ENCODE measurements at places on chromosomes 1 and 21. TPM values are rescaled to one million over a fixed set of nuclear protein-coding genes. Genes with fewer than 3 reads are reported as not detected.
A peak's percentile ranks its signal among the peaks of the same experiment; 100 is the strongest.

DNA sequence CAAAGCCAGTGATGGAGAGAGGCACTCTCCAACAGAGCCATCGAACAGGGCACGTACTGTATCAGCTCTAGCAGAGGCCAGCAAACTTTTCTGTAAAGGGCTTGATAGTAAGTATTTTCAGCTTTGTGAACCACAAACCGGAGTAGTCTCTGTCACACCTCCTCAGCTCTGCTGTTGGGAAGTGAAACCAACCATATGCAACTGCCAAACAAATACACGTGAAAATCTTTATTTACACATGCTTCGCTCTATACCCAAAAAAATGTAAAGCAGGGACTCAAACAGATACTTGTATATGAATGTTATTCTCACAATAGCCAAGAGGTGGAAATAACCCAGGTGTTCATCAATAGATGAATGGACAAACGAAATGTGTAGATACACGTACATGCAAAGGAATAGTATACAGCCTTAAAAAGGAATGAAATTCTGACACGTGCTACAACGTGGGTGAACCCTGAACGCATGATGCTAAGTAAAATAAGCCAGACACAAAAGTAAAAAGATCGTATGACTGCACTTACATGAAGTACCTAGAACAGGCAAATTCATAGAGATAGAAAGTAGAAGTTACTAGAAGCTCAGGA, 39.0 kb downstream of the SETD4 start:
- no peak for DNase-seq
- H3K27me3 ChIP-seq: no peaks in the 10 kb centered on the region
- no peak overlapping the region for H3K27ac ChIP-seq
- no peak overlapping the region for H3K4me3 ChIP-seq
- peaks cover 2% of the 10 kb centered on the region for H3K36me3 ChIP-seq
- H3K4me1 ChIP-seq: no peaks in the 10 kb centered on the region

DNA sequence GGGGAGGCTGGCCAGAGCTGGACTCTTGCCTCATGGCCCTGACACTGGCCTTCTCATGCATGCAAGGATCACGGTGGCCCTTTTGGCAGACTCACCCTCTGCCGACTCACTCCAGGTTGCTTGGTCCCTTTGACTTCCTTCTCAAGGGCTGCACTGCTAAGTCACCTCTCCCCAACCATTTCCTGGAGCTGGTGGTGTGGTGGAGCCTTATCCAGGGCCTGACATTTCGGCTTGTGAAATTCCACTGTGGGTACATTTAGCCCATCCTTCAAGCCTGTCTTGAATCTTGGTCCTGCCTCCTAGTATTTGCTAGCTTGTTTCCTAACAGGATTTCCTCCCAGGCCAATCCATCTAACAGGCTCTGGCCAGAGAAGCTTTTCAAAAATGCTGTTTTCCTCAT, 52.6 kb upstream of the JUN start:
- H3K36me3 ChIP-seq: no peaks in the 10 kb centered on the region
- no peak overlapping the region for H3K27ac ChIP-seq
- DNase-seq: no peak
- peaks cover 19% of the 10 kb centered on the region for H3K27me3 ChIP-seq
- H3K4me3 ChIP-seq: no peak overlapping the region
- no peaks in the 10 kb centered on the region for H3K4me1 ChIP-seq

GRCh38 chr21:25467896-25468295, 139.4 kb downstream of the MRPL39 start:
- no peaks in the 10 kb centered on the region for H3K4me1 ChIP-seq
- H3K4me3 ChIP-seq: no peak overlapping the region
- DNase-seq: no peak
- H3K36me3 ChIP-seq: no peaks in the 10 kb centered on the region
- no peaks in the 10 kb centered on the region for H3K27me3 ChIP-seq
- H3K27ac ChIP-seq: no peak overlapping the region

GRCh38 chr1:191674626-191675179, 483.6 kb upstream of the RGS18 start:
- H3K36me3 ChIP-seq: no peaks in the 10 kb centered on the region
- no peak overlapping the region for H3K4me3 ChIP-seq
- no peak overlapping the region for H3K27ac ChIP-seq
- H3K4me1 ChIP-seq: no peaks in the 10 kb centered on the region
- no peak for DNase-seq

- H3K36me3 ChIP-seq: peaks cover 8% of the 10 kb centered on the region
- peaks cover 2% of the 10 kb centered on the region for H3K4me1 ChIP-seq
- no peak overlapping the region for H3K4me3 ChIP-seq
- H3K27ac ChIP-seq: no peak overlapping the region
Observed at GRCh38 chr1:26570287-26570686, 40.7 kb downstream of the RPS6KA1 start.

- H3K36me3 ChIP-seq: no peaks in the 10 kb centered on the region
- H3K4me1 ChIP-seq: no peaks in the 10 kb centered on the region
- H3K27me3 ChIP-seq: peaks cover 19% of the 10 kb centered on the region
- H3K27ac ChIP-seq: no peak overlapping the region
- no peak overlapping the region for H3K4me3 ChIP-seq
Observed at GRCh38 chr1:12152113-12152891, 14.5 kb upstream of the TNFRSF1B start.

- H3K4me3 ChIP-seq: no peak overlapping the region
- H3K27ac ChIP-seq: no peak overlapping the region
- peaks cover 13% of the 10 kb centered on the region for H3K4me1 ChIP-seq
Observed at GRCh38 chr1:68178821-68179490, 53.4 kb downstream of the WLS start.

DNA sequence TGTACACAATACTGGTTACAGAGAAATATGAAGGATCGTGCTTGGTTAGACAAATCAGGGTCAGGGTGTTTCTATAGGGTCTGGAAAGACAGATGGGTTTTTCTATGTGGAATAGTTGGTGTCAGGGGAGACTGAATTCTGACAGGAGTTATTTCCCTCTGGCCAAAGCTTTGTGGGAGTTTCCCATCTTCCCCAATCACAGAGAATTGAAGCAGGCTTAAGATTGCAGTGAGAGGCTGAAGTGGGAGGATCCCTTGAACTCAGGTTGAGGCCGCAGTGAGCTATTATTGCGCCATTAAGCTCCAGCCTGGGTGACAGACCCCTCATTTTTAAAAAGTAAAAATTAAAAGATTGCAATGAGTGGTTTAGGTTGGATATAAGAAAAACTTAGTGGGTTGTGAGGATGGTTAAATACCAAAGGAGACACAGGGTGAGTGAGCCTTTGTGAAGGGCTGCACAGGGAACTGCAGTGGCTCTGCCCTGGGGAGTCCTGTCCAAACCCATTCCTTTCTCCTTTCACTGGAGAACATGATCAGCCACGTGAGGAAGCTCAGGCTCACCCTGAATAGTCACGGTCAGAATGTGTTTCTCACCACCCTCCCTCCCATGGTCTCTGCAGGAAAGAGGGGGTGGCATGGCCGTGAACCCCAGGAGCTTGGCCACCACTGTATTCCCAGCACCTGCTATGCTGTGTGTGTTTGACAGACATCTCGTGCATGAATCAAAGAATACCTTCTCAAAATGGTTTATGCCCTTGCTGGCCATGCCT, 101.2 kb downstream of the INTS7 start:
- H3K4me1 ChIP-seq: peaks cover 22% of the 10 kb centered on the region
- DNase-seq: no peak
- no peak overlapping the region for H3K4me3 ChIP-seq
- H3K27me3 ChIP-seq: no peaks in the 10 kb centered on the region
- no peaks in the 10 kb centered on the region for H3K36me3 ChIP-seq
- H3K27ac ChIP-seq: peak overlapping the region; percentile 73

DNA sequence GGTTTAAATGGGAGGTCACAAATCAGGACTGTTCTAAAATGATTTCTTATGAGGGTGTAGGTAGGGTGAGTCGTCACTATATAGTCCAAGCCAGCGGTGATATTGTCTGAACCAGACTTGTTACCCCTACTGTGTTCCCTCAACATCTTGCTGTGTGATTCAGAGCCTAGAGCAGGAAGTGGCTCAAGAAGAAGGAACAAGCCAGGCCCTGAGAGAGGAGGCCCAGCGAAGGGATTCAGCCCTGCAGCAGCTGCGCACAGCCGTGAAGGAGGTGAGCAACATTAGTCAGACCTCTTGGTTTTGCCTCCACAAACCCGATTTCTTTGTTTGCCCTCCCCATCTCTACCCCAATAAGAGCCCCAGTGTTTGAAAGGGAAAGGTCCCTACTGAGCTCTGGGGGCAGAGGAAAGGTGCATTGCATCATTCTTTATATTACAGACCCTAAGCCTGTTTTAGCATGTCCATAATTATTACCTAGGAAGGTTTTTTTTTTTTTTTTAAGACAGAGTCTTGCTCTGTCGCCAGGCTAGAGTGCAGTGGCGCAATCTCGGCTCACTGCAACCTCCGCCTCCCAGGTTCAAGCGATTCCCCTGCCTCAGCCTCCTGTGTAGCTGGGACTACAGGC, 5.0 kb upstream of the SH3BGRL3 start:
- H3K27me3 ChIP-seq: no peaks in the 10 kb centered on the region
- H3K27ac ChIP-seq: no peak overlapping the region
- H3K4me3 ChIP-seq: no peak overlapping the region
- peaks cover 26% of the 10 kb centered on the region for H3K4me1 ChIP-seq
- peaks cover 20% of the 10 kb centered on the region for H3K36me3 ChIP-seq

GRCh38 chr1:15308621-15309027, 61.6 kb downstream of the FHAD1 start:
- peaks cover 6% of the 10 kb centered on the region for H3K36me3 ChIP-seq
- H3K27me3 ChIP-seq: peaks cover 2% of the 10 kb centered on the region
- H3K4me1 ChIP-seq: peaks cover 15% of the 10 kb centered on the region
- no peak overlapping the region for H3K4me3 ChIP-seq
- H3K27ac ChIP-seq: peak overlapping the region; percentile 73

DNA sequence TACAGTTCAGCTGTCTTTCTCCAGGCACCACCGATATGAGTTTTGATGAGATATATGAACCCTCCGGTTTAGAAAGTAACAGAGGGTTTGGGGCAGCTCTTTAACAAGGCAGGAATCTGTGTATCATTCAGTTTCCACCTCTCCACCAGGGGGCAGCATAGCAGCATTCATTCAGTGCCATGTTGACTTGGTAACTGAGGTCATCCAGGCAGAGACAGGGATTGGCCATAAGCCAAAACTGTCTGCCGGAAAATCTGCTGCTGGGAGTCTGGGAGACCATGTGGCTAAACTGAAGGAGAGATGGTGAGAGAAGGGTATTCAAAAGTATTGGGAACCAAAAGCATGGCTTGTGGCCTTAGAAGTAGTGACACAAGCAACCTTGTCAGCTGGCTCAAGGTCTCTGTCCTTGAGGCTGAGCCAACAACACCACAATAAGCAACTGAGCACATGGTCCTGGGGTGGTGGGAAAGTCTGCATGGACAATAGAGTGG, 98.5 kb downstream of the LMX1A start:
- H3K4me1 ChIP-seq: peaks cover 30% of the 10 kb centered on the region
- H3K36me3 ChIP-seq: peaks cover 1% of the 10 kb centered on the region
- H3K4me3 ChIP-seq: no peak overlapping the region
- H3K27me3 ChIP-seq: no peaks in the 10 kb centered on the region
- no peak overlapping the region for H3K27ac ChIP-seq

GPR52 gene
- 0.93 TPM for total RNA-seq

- no peaks in the 10 kb centered on the region for H3K36me3 ChIP-seq
- no peak overlapping the region for H3K4me3 ChIP-seq
- H3K4me1 ChIP-seq: no peaks in the 10 kb centered on the region
Observed at GRCh38 chr1:45221716-45222115, 15.3 kb upstream of the ZSWIM5 start.

ACBD6 gene
- total RNA-seq: 60.8 TPM

DNA sequence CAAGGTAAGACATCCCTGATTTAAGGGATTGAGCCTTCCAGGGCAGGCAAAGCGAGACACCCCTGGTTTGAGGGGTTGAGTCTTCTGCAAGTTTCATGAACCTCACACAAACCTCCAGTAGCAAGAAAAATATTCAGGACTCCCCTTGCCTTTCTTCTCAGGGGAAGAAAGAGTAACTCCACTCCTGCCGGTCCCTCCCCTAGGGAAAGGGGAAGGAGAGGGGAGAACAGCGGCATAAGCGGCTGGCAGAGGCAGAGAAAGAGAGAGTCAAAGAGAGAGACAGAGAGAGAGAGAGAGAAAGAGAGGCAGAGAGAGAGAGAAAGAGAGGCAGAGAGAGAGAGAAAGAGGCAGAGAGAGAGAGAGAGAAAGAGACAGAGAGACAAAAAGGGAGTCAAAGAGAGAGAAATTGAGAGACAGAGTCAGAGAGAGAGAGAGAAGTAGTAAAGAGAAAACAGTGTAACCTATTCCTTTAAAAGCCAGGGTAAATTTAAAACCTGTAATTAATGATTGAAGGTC, 29.5 kb upstream of the CBR3 start:
- no peak overlapping the region for H3K4me3 ChIP-seq
- peaks cover 35% of the 10 kb centered on the region for H3K27me3 ChIP-seq
- no peak overlapping the region for H3K27ac ChIP-seq
- no peaks in the 10 kb centered on the region for H3K36me3 ChIP-seq
- no peak for DNase-seq

DNA sequence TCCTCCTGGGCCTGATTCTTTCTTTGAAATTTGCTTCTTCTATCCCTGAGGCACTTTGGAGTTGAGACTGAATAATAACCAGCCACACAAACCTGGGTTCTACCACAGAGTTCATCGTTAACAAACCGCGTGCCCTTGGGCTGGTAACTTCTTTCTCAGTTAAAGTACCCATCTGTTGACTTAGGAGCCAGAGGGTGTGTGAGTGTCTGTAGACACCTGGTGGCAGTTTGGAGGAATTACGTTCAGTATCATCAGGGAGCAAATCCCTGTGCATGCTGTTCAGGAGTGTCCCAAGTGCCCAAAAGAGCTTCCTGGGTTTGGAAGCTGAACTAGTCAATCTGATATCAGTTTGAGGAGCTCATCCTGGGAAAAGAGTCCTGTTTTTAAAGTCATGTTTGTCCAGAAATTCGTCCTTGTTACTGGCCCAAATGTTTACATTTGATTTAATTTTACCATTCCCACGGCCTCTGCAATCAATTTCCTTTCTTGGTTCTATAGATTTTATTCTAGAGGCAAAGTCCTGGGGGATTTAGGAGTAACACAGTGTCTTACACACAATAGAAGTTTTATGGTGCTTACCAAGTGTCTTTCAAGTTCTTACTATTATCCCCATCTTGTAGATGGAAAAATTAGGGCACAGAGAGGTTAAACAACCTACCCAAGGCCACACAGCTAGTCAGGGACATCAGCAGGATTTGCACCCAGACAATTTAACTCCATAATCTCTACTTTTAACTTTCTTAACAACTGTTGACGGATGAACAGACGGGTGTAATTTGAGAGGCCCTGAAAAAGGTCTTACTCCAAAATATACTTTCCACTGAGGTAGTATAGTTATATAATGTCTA, 26.7 kb upstream of the RPTN start:
- H3K4me1 ChIP-seq: no peaks in the 10 kb centered on the region
- H3K27me3 ChIP-seq: peaks cover 17% of the 10 kb centered on the region
- no peak for DNase-seq
- H3K27ac ChIP-seq: no peak overlapping the region
- no peaks in the 10 kb centered on the region for H3K36me3 ChIP-seq

- peaks cover 6% of the 10 kb centered on the region for H3K27me3 ChIP-seq
- no peaks in the 10 kb centered on the region for H3K4me1 ChIP-seq
- H3K27ac ChIP-seq: no peak overlapping the region
- no peak for DNase-seq
- peaks cover 3% of the 10 kb centered on the region for H3K36me3 ChIP-seq
Observed at GRCh38 chr21:44648557-44649311, 2.5 kb downstream of the KRTAP10-11 start.

- H3K4me3 ChIP-seq: no peak overlapping the region
- peaks cover 6% of the 10 kb centered on the region for H3K4me1 ChIP-seq
- no peak for DNase-seq
Observed at GRCh38 chr1:111704240-111704639, 35.0 kb downstream of the INKA2 start.
